Muscle of arm (tissue), 14 donors: ENCODE measurements at places on chromosomes 1 and 21. TPM values are rescaled to one million over a fixed set of nuclear protein-coding genes. Genes with fewer than 3 reads are reported as not detected.

DNA sequence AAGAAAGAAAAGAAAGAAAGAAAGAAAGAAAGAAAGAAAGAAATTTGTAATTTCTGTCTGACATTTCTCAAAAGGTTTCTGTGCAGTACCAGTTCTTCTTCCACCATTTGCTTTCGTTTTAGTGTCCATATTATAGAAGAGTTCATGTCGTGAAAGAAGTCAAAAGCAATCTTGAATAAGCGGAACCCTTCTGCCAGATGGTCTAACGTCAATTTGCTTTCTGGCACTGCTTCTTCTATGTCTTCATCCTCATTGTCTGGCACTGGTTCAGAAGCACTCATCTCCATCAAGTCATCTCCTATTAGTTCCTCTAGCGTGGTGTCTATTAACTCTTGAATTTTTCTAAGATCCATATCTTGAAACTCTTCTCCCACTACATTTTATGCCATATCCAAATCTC, 170.0 kb upstream of the KCTD3 start:
- DNase-seq, result no peak

- DNase-seq, result no peak
Measured at GRCh38 chr1:20405893-20406604, 80.0 kb downstream of the CAMK2N1 start.

DNA sequence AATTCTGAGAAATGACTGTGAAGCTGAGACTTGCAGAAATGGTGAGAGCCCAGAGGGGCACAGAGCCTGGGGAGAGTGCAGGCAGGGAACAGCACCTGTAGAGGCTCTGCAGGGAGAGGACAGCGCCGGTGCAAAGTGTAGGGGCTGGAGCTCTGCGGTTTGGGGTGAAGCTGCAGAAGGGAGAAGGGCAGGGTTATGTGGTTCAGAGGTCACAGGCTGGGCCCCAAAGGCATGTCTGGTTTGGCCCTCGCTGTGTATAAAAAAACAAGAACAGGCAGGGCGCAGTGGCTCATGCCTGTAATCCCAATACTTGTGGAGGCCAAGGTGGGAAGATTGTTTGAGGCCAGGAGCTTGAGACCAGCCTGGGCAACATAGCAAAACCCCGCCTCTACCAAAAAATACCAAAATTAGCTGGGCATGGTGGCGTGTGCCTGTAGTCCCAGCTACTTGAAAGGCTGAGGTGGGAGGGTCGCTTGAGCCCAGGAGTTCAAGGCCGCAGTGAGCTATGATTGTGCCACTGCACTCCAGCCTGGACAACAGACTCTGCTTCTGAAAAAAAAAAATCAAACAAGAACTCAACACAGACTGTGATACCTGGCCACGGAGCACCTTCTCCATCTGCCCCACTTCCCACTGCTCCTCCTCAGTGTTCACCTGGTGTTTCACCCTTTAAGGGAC, 29.1 kb downstream of the SERINC2 start:
- DNase-seq, result no peak

DNA sequence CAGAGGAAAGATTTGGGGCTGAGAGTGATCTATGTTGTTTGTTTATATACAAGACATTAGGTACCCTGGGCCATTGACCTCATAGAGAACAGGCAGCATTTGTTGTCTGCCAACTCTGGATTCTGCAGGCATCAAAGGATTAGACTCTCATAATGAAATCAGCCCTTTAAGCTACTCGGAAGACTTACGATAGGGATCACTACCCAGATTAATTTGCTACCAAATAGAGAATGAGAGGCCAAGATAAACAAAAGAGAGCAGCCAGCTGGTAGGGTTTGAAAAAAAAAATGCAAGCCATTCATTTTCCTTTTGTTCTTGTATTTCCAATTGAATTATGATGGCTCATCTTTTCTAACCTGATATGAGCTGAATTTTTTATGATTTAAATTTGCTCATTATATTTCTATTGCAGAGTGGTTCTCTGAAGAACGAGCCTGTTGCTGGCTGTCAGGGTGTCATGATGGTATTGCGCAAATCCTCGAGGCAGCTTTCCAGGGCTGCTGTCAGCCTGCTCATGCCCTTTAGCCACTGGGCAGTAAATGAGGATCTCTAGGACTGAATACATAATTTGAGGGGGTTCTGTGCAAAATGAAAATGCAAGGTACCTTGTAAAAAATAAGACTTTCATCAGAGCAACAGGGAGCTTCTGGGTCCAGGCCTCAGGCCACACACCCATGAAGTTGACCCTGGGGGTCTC, 116.4 kb upstream of the KCNJ15 start:
- DNase-seq, result no peak

DNA sequence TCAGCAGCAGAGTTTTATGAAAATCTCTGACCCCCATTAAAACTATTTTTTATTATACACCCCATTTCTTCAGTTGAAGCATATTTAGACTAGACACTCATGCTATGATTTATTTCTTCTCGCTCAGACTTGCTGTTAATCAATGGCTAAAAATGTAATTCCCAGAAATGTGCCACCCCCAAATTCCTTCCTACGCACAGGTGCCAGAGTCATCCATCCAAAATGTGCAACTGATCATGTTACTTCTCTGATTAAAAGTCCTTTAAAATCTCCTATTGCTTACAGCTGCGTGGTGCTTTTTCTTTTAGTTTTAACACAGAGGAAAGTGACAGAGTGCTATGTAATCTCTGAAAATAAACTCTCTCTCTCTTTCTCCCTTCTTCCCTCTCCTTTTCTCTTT, 954.4 kb downstream of the NCAM2 start:
- DNase-seq, result no peak

AKR1A1 gene
- 90.3 TPM for polyA plus RNA-seq

CLDN17 gene
- polyA plus RNA-seq, result not detected
